ENCODE measurements at places on chromosomes 16 and 17.

- no peak for DNase-seq
These were observed 241.5 kb upstream of the NLRP1 start for GRCh38 chr17:5825717-5826330.

- no peak for DNase-seq
These were observed 14.4 kb upstream of the LGALS3BP start for GRCh38 chr17:78993981-78994671.

- no peak for DNase-seq
These were observed 5.8 kb downstream of the RPAIN start for GRCh38 chr17:5425826-5426225.

DNA sequence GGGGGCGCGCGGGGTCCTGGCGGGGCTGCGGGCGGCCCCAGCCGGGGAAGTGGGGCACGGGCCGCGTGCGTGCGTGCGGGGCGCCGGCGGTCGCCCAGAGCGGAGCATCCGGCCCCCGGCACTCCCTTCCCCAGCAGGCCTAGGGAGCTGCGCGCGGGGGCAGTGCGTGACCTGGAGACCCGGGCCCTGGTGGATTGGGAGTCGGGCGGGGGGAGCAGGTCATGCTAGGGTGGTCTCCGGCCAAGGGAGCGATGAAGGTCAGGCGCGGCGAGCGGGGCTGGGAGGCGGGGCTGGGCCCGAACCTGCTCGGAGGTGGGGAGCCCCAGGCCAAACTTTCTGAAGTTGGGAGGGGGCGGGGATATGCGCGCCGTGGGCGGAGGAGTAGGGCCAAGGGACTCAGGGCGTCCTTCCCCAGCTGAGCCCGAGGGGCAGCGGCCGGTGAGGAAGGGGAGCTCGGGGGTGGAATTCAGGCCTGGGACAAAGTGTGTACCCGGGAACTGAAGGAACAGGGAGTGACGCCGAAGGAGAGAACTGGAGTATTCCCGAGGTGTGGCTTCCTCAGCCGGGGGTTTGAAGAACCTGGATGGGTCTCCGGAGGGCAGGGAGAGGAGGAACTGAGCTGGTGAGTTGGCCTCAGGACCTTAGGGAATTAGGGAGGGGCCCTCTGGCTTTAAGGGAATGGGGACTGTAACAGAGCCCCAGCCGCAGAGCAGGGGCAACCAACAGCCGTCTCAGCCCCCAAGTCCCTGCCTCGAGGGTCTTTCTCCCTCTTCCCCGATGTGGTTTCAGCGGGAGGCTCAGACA is 589 bp downstream of the XYLT2 start:
- DNase-seq, result peak; percentile 48

DNA sequence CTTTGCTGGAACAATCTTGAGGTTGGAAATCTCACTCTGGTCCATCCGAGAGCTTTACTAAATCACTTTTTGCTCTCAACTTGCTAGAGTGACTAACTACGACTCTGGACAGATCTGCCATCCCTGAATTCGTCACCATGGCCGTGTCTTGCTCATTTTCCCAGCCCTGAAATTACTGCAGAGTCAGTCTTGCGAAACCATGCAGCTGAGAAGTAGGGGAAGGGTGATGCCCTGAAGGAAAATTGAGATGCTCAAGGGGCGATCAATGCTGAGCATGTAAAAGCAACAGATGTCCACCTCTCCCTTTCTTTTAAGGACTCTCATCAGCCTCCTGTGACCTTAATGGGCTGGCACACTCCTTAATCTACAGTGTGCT is 18.8 kb downstream of the PCTP start:
- DNase-seq, result no peak

GRCh38 chr16:3793161-3793576 is 75.8 kb upstream of the TRAP1 start:
- DNase-seq, result peak; percentile 10

DNA sequence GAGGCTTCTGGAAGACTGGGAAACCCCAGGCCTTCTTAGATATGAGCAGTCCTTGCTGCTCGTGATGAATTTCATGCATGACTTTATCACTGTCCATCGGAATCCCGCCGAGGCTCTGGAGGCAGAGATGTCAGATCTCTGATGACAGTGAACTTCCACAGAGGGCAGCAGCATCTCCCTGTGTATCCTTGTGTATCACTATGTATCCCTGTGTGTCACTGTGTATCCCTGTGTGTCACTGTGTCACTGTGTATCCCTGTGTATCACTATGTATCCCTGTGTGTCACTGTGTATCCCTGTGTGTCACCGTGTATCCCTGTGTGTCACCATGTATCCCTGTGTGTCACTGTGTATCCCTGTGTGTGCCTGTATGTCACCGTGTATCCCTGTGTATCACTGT is 160.2 kb upstream of the CHMP6 start:
- DNase-seq, result no peak

GRCh38 chr16:82845116-82845515 is 218.3 kb downstream of the CDH13 start:
- DNase-seq, result no peak

DNA sequence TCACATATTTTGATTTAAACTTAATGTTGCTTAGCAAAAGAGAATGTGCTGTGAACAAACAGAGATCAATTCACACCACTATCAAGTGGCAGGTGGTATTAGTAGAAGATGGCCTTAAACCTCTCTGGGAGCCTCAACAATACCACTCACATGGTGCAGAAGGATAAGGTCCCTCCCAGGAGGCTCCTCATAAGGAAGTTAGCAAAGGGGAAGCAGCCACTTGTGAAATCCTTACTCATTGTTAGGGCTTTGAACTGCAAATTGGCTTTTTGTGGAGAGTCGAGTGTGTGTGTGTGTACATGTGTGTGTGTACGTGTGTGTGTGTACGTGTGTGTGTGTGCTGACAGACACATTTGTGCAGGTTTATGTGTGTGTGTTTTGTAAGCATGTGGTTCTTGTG is 48.9 kb upstream of the ASIC2 start:
- DNase-seq, result no peak

GRCh38 chr17:37494401-37494831 is 4.7 kb downstream of the DUSP14 start:
- no peak for DNase-seq

GRCh38 chr16:76370344-76370743 is 93.1 kb downstream of the CNTNAP4 start:
- DNase-seq, result no peak

- no peak for DNase-seq
These were observed 26.2 kb downstream of the ADAMTS18 start for GRCh38 chr16:77408607-77409006.

- DNase-seq, result peak; percentile 38
These were observed 661 bp downstream of the TEX2 start for GRCh38 chr17:64262198-64262999.

DNA sequence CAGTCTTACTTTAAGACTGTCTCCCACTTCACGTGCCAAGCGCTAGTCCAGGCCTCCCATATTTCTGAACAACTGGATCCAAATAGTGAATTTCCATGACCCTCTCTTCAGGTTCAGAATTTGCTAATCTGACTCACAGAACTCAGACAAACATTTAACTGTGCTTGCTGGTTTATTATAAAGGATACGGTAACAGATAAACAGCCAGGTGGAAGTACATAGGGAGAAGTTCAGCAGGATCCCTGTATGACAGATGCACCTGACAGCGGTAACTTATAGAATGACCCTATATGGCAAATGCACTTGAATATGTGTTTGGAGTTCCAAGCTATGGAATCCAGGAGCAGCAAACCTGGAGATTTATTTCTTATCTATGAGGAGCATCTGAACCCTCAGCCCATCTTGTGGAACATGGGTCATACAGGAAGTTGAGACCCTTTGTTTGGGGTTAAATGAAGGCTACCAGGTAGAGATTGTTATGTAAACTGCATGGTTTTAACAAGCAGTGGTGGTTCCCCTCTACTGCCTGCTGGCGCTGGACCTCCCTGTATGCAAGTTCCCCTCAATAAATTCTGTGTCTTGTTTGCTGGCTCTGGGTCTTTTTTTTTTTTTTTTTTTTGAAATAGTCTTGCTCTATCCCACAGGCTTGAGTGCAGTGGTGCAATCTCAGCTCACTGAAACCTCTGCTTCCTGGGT is 622.6 kb downstream of the KCNJ2 start:
- DNase-seq, result no peak

GRCh38 chr17:80220054-80220735 is at the start of the genes SGSH and SLC26A11:
TSS of gene SGSH (minus strand) at chr17:80220333. CDS start at chr17:80220313, 20 bp downstream.
TSS of gene SLC26A11 (plus strand) at chr17:80220427. CDS start at chr17:80221561, 1,134 bp downstream.
- DNase-seq, result peak; percentile 52

GRCh38 chr17:5877948-5878347 is 192.2 kb upstream of the WSCD1 start:
- DNase-seq, result peak; percentile 27

DNA sequence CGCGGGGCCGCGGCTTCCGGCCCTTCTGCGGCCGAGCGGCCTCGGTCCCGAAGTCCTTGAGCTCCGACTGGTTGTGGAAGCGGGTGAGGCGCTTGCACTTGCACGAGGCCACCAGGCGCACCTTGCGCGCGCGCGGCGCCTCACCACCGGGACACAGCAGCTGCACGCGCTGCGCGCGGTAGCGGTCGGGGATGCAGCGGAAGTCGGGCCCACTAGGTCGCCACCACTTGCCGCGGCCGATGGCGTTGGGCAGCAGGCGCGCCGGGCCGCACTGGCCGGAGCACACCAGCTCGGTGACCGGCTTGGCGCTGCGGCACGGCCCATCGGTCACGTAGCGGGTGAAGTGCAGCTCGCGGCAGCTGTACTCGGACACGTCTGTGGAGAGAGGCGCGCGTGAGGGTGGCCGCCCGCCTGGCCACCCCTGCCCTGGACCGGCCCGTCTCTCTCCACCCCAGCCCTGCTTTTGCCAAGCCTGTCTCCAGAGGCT is 3.2 kb downstream of the SOST start:
- DNase-seq, result no peak

Data from muscle of arm (tissue), 14 donors.